ENCODE measurements at places on chromosomes 2 and 18. TPM values are rescaled to one million over a fixed set of nuclear protein-coding genes. Genes with fewer than 3 reads are reported as not detected.

DNA sequence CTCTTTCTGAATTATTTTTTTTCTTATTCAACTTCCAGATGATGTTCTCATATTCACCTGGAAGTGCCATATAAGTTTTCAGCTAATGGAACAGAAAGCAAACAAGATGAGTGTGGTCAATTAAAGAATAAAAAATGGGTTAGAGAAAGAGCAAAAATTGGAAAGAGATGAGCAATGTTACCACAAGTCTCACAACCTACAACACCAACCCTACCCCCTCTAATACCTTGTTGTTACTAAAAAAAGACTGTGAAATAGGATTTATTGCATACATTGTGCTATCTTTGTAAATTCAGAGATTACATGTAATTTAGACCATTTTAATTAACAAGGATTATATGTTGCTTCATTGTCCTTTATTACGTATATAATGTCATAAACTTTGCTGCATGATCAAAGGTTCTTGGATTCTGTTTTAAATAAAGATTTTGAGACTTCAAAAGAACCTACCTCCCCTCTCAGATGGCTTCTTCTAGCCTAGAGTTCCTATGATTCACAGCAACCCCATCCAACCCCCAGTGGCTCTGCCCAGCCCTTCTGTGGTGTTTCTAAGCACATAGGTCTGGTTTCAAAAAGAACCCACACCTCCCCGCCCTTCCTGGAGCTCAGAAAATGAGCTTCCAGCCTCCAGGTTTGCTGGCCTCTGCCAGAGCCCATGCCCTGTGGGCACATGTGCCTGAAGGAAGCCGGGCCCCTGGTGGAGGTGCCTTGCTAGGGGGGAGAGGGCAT lies 24.7 kb downstream of the LGALSL start:
- no peak for DNase-seq

- peak; percentile 83 for DNase-seq
Measured at GRCh38 chr2:237025090-237025865, 60.4 kb upstream of the COPS8 start.

DNA sequence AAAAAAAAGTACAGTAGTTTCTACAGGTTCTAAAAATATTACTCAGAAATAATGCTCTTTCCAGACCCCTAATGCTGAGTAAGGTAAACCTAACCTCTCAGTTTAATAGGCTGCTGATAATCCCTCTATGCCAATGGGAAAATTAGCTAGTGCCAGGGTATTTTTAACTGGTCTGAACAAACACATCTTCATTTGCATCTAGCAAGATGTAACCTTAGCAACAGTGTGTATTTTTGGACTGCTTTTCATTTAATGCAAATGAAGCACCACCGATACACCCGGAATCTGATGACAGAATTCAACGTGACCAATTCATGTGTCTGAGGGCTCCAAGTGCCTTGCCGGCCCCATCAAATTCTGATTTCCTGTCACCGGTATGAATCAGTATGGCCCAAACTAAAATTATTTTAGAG lies 47.4 kb upstream of the CYRIA start:
- DNase-seq, result no peak

- peak; percentile 26 for DNase-seq
Measured at GRCh38 chr2:196337208-196337953, 166.0 kb upstream of the STK17B start.

GRCh38 chr18:43034683-43035500 lies 80.6 kb downstream of the RIT2 start:
- DNase-seq, result no peak

- no peak for DNase-seq
Measured at GRCh38 chr2:239098288-239098970, 250.5 kb downstream of the TWIST2 start.

DNA sequence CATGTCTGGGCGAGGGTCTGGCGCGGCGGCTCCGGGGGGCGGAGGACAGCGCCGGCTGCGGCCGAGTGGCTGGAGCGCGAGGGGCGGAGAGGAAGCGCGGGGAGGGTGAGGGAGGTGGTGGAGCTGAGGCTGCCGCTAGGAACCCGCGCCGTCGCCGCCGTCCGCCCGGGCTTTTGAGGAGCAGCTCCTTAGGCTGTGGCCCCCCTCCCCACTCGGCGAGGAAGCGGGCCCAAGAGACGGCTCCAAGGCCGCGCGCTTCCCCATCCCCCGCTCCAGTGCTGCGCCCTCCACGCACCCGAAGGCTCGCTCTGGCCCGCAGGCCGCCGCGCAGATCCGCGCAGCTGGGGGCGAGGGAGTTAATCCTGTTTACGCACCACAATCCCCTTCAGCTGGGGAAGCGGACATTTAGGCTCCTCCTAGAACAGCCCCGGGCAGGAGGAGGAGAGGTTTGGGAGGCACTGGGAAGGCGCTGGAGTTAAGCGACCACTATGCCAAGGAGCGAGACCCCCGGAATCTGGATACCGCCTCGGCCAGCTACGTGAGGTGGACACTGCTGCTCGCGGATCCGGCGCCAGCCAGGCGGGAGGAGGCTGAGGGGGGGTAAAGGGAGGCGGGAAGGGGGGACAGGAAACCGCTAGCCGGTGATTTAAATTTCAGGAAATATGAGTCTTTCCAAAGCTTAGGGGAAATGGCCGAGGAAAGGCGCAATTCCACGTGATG lies at the start of gene CNRIP1:
Gene CNRIP1 (minus strand): TSS at position 552 of the 720 bp plus-strand sequence. CDS start 549 bp downstream, at position 3.
- DNase-seq, result peak; percentile 84

AMER3 gene
- not detected for total RNA-seq

SCN9A gene
- 1.8 TPM for total RNA-seq

CHST9 gene
- total RNA-seq, result not detected

ALLC gene
- total RNA-seq, result not detected

SPP2 gene
- total RNA-seq, result 0.23 TPM

Data from HT1080 (cell line).